SK-N-SH treated with all-trans-retinoic acid at 6 μM for 48 hours (cell line): ENCODE measurements at places on chromosomes 6 and 20.

DNA sequence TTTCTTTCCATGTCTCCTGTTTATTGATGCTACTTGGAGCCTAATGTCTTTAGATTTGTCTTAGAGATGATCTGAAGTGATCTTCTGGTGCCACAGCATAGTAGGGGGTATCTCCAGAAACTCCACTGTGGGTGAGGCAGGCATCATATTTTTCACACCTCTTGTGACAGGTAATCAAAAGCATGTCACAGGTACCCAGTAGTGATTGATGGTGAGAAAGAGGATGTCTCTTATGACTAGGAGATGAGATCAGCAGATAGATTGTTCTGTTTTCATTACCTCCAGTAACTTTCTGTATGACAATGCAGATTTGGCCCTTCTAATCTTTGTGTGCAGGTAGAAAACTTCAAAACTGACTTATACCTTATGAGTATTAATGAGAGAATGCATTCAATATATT lies 13.5 kb downstream of the NCOA7 start:
- no peak for ATAC-seq

DNA sequence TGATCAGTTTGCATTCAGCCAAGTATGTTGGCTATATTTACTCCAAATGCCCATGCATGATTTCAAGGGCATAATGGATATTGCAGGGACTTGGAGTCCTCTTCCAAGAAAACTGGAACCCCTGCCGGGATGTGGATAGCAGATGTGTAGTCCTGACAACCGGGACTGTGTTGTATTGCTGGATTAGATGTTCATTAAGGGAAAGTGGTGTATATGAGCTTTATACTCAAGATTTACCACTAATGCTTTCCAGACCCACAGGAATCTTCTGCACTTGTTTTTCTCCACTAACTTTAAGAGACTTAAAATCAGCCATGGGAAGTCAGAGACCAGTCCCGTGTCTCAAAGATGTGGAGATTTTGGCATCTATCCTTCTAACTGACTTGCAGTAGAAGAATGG lies 770.9 kb downstream of the HDGFL1 start:
- ATAC-seq = no peak

GRCh38 chr6:37566111-37566949 lies 66.6 kb upstream of the CCDC167 start:
- peak; percentile 97 for ATAC-seq

DNA sequence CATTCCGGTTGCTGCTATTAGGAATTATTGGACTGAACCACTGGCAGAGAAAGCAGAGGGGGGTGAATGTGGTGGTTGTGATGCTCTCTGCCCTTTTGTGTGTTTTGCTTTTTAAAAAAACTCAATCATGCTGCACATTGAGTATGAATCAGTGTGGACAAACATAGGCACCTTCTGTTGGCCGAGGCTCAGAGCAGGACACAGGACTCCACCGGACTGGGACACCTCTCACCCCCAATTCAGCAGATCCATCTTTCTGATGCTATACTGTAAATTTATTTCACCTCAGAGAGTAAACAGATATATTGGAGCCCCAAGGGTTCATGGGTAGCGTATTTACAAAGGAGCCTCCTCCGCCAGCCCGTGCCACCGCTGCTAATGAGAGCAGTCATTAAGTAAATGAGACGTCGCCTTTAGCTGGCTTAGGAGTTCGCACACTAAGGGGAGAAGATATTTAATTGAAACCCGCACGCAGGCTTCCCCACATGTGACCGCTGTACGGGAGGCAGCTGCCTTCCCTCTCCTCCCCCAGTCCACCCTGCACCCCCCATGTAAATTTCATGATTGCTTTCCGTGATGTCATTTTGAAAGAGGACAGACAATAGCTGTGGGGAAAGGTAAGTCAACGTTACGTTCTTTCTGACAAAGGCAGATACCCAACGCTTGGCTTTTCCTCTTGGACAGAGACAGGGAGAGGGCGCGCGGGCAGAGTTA lies at the start of gene MYT1:
TSS of gene MYT1 (plus strand) at position 330 of the 714 bp plus-strand sequence. CDS start 34,410 bp downstream, outside the sequence.
- ATAC-seq = peak; percentile 25; the same call in 2 of the 3 replicates

GRCh38 chr6:56595490-56596122 lies 47.1 kb downstream of the DST start:
- ATAC-seq = peak; percentile 55
